ENCODE measurements at places on chromosomes 6 and 20.

GRCh38 chr20:42319252-42320013 lies 701.3 kb upstream of the CHD6 start:
- DNase-seq = no peak

GRCh38 chr20:49281059-49281912 lies 3.4 kb upstream of the ZNFX1 start:
- no peak for DNase-seq

- DNase-seq = no peak
Measured at GRCh38 chr6:158707821-158708195, 58.0 kb downstream of the SYTL3 start.

DNA sequence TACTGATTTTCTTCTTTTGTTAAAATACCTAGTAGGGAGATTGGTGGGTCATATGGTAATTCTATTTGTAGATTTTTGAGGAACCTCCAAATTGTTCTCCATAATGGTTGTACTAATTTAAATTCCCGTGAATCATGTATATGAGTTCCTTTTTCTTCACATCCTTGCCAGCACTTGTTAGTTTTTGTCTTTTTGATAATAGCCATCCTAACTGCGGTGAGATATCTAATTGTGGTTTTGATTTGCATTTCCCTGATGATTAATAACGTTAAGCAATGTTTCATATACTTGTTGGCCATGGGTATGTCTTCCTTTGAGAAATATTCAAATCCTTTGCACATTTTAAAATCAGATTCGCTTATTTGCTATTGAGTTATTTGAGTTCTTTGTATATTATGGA lies 110.9 kb downstream of the JAG1 start:
- no peak for DNase-seq

DNA sequence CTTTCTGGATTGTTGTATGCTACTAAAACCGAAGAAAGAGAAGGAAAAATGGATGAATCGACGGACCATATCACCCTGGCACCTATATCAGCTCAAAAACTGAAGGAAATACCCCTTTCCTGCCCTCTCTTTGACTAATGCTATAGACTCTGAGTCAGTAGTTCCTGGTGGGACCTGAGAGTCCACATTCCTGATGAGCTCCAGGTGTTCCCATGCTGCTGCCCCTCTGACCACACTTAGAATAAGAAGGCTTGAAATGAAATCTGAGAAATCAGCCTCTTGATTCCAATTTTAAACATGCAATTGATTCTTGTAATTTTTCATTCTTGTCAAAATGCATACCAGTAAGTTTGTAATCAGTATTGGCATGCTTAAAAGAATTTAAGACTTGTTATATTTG lies 75.2 kb downstream of the PRL start:
- DNase-seq = no peak

- no peak for DNase-seq
Measured at GRCh38 chr20:18404172-18404571, 62.7 kb downstream of the DZANK1 start.

GRCh38 chr6:21598674-21599023 lies 5.1 kb downstream of the SOX4 start:
- no peak for DNase-seq

DNA sequence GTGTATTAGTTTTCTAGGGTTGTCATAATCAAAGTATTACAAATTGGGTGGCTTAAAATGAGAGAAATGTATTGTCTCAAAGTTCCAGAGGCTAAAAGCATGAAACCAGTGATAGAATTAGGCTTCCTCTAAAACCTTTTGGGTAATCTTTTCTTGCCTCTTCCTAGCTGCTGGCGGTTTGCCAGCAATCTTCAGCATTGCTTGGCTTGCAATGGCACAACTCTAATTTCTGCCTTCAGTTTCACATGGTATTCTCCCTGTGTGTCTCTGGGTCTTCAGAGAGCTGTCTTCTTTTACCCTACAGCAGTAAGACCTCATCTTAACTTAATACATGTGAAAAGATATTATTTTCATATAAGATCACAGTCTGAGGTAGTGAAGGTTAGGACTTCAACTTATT lies 479.1 kb upstream of the GJE1 start:
- no peak for DNase-seq

GRCh38 chr6:125066964-125067363 lies 86.6 kb upstream of the TPD52L1 start:
- peak; percentile 33 for DNase-seq

GRCh38 chr20:42083280-42083679 lies 465.1 kb upstream of the CHD6 start:
- DNase-seq = no peak

DNA sequence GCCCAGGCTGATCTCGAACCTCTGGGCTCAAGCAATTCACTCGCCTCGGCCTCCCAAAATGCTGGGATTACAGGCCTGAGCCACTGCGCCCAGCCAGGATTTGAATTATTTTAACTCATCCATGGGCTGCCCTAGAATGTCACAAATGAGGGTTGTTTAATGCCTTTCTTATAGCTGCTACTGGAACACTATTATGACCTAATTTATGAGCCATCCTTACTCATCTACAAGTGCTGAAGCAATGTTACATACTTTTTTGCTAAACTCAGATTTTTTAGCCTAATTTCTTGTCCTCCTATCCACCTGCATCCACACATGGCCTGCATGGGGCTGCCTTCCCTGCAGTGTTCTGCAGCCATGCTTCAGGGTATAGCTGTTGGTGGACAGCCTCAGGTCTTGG lies 59.9 kb downstream of the RTN4IP1 start:
- DNase-seq = no peak

GRCh38 chr6:135372758-135373157 lies 124.8 kb downstream of the AHI1 start:
- no peak for DNase-seq

DNA sequence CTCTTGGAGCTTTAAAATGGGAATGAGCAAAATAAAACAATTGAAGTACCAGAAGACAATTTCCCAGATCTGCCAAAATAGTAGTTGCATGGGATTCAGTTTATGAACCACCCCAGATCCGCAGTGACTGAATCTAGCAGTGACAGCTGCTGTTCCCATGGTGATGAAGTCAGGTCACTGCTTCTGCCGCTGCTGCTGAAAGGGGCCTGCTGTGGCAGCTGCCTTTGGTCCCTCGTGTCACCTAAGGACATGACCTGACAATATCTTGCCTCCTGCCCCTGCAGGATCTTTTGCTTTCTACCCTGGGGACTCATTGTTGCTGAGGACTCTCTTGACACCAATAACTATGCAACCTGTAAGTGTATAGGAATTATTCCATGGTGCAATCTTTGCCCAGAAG lies 34.3 kb upstream of the OGFRL1 start:
- DNase-seq = no peak

DNA sequence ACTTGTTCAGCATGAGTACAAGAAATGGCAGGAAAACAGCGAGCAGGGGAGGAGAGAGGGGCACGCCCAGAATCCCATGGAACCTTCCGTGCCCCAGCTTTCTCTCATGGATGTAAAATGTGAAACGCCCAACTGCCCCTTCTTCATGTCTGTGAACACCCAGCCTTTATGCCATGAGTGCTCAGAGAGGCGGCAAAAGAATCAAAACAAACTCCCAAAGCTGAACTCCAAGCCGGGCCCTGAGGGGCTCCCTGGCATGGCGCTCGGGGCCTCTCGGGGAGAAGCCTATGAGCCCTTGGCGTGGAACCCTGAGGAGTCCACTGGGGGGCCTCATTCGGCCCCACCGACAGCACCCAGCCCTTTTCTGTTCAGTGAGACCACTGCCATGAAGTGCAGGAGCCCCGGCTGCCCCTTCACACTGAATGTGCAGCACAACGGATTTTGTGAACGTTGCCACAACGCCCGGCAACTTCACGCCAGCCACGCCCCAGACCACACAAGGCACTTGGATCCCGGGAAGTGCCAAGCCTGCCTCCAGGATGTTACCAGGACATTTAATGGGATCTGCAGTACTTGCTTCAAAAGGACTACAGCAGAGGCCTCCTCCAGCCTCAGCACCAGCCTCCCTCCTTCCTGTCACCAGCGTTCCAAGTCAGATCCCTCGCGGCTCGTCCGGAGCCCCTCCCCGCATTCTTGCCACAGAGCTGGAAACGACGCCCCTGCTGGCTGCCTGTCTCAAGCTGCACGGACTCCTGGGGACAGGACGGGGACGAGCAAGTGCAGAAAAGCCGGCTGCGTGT lies 11.6 kb downstream of the TNFAIP3 start:
- no peak for DNase-seq

- no peak for DNase-seq
Measured at GRCh38 chr6:15378272-15378671, 132.4 kb downstream of the JARID2 start.

DNA sequence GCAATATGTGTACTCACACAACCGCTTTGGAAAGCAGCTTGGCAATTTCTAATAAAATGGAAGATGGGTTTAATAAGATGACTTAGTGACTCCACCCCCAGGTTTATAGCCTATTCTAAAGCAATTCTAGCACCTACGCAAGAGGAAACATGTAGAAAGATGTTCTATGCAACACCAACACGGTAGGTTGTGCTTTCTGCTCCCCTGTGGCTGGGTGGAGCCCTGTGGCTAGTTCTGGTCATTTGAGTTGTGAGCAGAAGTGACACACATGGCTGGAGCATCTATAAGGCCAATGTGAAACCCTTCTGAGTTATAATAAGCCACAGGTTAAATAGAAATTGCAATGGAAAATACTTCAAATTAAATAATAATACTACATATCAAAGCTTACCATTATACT lies 310.7 kb downstream of the CD83 start:
- no peak for DNase-seq

- DNase-seq = no peak
Measured at GRCh38 chr6:7590918-7591302, 912 bp downstream of the SNRNP48 start.

DNA sequence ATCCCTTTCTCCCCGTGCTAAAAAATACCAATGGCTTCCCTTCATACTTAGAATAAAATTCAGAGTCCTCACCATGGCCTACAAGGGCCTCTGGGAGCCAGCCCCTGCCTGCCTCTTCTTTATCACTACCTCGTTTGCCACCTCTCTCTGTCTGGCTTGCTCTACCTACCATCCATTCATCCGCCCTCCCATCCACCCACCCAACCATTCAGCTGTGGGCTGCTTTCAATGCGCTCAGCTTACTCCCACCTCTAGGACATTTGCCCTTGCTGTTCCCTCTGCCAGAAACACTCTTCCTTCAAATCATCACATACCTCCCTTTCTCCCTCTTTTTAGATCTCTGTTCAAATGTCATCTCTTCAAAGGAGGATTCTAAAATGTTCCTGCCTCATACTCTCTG lies 44.4 kb downstream of the PACSIN1 start:
- DNase-seq = no peak

DNA sequence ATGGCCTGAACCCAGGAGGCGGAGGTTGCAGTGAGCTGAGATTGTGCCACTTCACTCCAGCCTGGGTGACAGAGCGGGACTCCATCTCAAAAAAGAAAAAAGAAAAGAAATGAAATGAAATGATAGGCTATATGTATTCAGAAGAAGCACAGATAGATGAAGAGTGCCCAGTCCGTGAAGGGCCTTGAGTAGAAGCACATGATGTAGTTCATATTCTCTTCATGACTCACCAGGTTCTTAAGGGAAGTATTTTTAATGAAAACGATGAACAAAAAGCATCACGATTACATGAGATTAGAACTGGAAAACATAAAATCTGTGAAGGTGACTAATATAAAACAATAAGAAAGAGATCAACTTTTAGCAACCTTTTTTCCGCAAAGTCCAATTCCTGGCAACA lies 29.8 kb downstream of the TPD52L1 start:
- DNase-seq = no peak

DNA sequence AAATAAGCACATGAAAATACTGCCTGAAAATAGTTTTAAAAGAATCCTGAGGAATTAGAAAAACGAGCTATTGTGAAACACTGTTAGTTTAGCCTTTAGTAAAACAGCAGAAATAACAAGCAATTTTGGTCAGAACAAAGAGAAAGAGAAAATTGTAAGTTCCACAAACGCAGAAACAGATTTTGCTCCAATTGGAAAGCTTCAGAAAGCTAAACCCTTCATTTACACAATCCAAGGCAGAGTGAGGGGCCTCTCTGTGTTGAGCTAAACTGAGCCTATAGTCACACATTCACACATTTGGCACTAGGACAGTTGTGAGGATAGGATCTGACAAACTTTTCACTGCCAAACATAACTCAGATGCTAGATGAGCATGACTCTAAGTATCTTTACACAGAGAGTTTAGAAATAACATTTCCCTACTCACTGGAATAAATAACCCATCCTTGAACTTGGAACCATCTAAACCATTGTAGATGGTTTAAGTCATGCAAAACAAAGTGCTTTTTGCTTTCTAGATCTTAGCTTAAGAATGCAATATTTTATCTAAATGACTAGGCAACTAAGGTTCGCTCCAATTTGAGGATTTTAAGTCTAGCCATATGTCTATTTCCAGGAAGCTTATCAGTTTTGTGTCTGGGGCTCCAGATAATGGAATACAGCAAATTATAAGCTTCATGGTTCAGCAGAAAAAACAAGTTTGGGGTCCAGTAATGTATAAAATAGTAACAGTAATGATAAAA lies 122.6 kb downstream of the SGK1 start:
- no peak for DNase-seq

DNA sequence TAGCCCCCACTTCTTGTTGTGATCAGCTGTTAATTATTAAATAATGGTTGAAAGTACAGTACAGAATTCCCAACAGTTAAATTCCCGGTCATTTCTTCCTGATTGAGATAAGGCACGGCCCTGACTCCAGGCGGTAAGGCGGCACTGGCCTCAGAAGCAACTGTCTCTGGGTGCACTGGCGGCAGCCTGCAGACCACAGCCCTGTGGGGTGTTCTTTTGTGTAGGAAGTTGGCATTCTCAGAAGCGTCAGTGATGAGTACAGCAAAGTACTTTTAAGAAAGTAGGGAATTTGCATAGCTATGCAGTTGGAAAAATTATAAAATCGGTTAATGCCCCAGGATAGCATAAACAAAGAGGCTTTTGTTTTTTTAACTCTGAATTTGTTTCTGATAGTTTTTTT lies 50.5 kb downstream of the SAMD5 start:
- DNase-seq = no peak

DNA sequence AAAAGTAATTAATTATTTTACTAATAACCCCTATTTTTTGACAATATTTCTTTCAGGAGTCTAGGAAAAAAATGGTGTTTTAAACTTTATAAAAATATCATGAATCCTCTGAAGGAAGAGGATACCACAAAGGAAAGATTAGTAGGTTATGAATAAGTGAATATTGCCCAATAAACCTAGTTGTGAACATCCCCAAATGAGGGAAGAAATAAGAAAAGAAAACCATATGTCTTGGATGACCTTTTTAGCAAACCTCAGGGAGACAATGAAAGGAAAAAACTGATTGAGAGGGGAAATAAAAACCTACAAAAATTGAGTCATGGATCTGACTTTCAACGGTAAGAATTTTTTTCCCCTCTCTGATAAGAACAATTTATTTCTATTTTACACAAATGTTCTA lies 34.4 kb downstream of the TENT5A start:
- no peak for DNase-seq

GRCh38 chr6:127519469-127519785 lies 292 bp upstream of the MTCL3 start:
- no peak for DNase-seq

- DNase-seq = no peak
Measured at GRCh38 chr6:127115746-127116145, 2.7 kb upstream of the RSPO3 start.

- no peak for DNase-seq
Measured at GRCh38 chr6:142313284-142313683, 11.5 kb downstream of the ADGRG6 start.

Data from retinal pigment epithelial cell (primary cell).